ENCODE measurements at places on chromosomes 5 and 9.

DNA sequence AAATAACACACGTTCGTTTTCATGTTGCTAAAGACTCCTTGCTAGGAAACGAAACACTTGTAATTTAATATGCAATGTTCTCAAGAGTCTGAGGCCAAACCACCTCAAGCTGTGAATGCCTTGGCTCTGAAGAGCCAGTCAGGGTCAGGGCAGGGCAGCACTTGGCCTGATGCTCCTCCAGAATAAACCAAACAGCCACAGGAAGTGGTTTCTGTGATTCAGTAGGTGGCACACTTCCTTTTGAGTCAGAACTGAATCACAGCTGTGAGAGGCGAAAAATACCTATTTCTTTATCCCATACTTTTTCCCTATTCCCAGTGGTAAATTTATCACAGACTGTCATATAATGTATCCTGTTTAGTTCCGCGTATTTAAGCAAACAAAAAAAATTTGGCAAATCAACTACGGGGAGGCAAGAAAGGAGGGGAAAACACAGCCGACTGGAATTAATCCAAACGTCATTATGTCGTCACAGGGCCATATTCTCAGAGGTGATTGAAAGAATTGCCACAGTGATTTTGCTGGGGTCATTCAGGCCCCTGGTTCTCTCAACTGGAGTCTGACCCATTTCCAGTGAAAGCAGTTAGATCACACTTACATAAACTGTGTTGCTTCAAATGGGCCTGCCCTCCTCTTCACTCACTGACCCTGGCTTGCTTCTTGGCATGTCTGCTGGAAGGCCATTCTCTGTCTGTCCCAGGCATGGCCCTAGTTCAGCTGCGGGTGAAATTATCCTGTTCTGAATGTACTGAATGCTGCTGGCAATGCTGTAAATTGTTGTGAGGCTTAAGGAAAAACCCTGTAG lies 71.2 kb downstream of the ARRDC3 start:
- DNase-seq: peak; percentile 63

DNA sequence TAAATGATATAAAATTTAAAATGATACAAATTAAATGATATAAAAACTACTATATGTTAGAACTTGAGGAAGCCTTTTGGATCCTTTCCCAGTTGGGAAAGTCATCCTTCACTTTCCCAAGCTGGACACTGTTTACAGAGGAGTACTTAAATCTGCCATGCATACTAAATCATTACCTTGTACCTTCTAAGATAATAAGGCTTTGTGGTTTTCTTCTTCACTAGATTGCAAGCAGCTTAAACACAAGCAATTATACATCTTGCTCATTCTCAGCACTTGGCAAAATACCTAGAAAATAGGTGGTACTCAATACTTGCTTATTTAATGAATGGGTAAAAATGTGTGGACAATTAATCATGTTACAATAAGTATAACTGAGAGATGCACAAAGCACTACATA lies 666.8 kb downstream of the PTPRD start:
- no peak for DNase-seq

GRCh38 chr9:126877418-126877817 lies 17.0 kb downstream of the ZBTB34 start:
- no peak for DNase-seq

GRCh38 chr5:53169933-53170332 lies 60.4 kb upstream of the MOCS2 start:
- no peak for DNase-seq

DNA sequence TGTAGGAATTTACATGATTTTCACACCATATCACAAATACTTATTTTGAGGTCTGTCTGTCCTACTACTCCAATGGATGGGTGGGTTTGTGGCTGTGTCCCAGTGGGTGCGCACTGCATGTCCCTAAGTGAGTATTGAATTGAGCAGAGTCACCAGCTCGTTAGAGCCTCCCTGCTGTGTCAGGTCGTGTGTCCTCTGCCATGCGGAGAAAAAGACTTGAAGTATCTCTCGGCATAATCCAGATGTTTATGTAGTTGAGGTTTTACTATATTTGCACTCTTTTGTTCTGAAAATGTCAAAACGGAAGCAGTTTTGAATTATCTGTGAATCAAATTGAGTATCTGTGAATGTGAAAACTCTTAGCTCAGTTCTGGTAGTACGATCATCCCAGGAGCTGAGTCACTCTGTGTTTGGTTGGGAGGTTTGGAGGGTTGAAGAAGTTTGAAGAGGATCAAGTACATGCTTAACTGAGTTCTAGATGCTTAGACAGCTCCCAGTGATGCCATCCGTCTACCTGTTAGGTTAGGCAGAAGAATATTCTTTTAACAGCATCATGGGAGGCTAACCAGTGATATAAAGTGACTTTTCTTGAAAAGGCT lies 194.2 kb downstream of the TENT4A start:
- no peak for DNase-seq

- DNase-seq: no peak
Measured at GRCh38 chr5:87410931-87411330, 1.8 kb downstream of the CCNH start.

GRCh38 chr9:93807166-93808074 lies 147.7 kb downstream of the BARX1 start:
- no peak for DNase-seq

DNA sequence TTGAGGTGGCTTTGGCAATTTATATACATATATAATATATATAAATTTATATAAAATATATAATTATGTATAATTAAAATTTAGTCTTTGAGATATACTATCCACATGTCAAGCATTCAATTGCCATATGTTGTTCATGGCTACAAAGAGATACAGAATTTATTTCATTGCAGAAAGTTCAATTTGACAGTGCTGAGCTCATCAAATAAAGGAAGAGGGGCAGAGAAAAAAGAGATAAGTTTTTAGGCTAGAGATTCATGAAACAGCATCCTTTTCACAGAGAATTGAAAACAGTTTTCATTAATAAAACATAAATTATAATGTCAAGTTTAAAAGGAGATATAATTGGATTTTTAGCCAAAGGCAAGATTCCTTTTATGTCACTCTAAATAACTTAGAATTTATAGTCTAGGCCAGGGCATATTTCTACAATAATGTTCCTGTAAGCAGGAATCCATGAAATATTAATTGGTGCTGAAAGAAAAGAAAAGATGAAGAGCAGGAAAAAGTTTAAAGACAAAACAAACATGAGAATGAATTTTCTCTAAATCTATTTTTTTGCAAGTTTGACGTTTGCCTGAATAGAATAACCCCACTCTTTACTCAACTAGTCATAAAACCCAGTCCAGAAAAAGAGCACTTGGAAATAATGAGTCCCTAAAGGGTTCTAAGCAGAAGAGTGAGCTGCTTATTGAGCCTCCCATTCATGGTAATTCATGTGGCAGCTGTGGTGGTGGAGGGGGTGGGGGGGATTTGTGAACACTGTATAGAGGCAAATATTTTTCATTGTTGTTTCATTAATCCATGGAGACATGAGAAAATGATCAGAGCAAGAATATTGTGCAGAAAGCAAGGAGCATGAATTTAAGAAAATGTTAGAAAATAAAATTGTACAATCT lies 1279.5 kb downstream of the CDH12 start:
- no peak for DNase-seq

DNA sequence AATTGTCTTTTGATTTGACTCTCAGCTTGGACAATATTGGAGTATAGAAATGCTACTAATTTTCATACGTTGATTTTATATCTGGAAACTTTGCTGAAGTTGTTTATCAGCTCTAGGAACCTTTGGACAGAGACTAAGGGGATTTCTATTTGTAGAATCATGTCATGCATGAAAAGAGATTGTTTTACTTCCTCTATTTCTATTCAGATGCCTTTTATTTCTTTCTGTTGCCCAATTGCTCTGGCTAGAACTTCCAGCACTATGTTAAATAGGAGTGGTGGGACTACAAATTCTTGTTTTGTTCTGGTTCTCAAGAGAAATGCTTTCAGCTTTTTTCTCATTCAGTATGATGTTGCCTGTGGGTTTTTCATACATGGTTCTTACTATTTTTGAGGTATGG lies 112.8 kb upstream of the CDH12 start:
- no peak for DNase-seq

DNA sequence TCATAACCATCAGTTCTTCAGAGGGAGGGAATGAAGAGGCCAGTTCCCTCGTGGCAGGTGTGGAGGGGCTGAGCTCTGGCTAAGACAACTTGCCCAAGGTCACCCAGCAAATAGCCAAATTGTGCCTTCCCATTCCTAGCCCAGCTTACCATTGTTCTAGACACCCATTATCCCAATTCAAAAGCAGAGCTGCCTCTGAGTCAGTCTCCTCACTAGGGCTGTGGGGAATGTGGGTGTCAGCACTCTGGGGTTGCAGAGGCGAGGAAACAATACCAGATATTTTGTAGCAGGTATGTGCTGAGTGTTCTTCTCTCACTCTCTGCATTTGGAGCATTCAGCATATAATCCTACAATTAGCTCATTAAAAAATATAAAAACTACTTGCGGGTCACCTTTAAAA lies 270.8 kb downstream of the PSAT1 start:
- no peak for DNase-seq

GRCh38 chr9:116873491-116873890 lies 186.4 kb downstream of the TRIM32 start:
- no peak for DNase-seq

GRCh38 chr9:134212809-134213507 lies 48.6 kb upstream of the RNU6ATAC start:
- DNase-seq: no peak

DNA sequence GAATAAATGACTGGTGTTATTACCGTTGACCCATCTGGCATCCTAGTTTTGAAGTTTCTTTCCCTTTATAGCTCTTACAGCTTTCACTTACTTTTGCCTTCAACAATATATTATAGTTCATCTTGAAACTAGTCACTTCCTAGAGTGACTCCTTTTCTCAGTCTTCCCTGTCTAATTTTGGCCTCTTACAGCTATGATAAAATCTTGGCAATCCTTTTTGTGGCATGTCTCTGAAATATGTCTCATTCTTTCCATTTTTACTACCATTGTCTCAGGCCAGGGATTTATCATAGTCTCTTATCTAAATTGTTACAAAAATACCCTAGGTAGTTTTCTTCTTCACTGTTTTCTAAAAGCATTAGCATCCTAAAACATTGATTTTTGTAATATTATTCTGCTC lies 621.3 kb upstream of the ZNF608 start:
- DNase-seq: no peak

GRCh38 chr5:58378613-58379390 lies 81.1 kb downstream of the PLK2 start:
- no peak for DNase-seq

DNA sequence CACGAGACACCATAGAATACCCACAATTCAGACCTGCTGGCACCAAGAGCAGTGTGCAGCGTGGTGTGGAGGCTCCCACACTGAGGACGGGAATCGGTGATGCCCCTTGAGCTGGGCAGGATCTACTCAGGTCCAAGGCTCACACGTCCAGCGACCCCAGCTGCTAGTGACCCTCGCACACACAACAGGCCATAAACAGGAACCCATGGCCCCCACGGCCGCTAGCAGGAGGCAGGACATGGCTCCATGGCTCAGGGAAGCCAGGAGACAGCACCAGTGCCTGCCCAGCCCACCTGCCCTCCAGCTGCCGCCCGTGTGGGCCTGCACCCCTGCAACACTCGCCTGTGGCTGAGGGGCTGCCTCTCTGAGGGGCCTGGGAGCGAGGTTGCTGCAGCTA lies 43.4 kb upstream of the SLC9A3 start:
- no peak for DNase-seq

DNA sequence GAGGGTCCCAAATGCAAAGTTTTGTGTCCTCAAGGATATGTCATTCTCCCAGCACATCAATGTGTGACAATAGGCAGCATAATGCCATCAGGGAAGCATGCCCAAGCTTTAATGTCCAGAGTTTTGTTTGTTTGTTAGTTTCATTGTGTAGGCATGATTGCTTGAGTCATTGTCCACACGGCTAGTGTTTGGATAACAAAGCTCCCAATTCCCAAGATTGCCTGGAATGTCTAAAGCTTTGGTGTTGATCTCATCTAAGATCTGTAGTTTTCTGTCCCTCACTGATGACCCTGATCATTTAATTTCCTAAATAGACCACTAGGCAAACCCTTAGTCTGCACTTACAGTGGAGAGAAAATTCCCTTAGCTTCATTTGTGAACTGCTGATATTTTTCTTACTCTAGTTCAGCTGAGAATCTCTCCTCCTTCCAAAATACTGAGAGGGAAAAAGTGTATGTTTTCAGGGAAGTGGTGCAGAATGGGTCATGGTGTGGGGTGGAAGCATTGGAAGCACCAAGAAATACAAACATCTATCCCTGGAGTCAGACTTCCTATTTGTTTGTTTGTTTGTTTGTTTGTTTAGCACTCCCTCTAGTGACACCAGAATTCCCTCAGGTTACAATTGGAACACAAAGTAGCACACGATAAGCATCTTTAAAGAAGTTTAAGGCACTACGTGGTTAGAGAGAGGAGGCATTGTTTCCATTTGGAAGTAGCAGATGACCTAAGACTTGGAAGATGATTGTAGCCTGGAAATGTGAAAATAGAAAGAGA lies 127.1 kb downstream of the PRDM6 start:
- no peak for DNase-seq

GRCh38 chr9:75892216-75892911 lies 1.9 kb downstream of the PCSK5 start:
- DNase-seq: no peak

GRCh38 chr9:71767776-71768321 lies 464 bp downstream of the CEMIP2 start:
- no peak for DNase-seq

- no peak for DNase-seq
Measured at GRCh38 chr9:2800394-2801179, 43.3 kb downstream of the PUM3 start.

- no peak for DNase-seq
Measured at GRCh38 chr5:94503677-94504076, 114.7 kb downstream of the KIAA0825 start.

- DNase-seq: no peak
Measured at GRCh38 chr9:93309889-93310425, 126.0 kb downstream of the WNK2 start.

GRCh38 chr5:120388016-120388781 lies 75.9 kb upstream of the PRR16 start:
- no peak for DNase-seq

GRCh38 chr9:88387036-88387551 lies 1.1 kb upstream of the SPIN1 start:
- no peak for DNase-seq

- no peak for DNase-seq
Measured at GRCh38 chr9:2043243-2043642, 28.1 kb downstream of the SMARCA2 start.

DNA sequence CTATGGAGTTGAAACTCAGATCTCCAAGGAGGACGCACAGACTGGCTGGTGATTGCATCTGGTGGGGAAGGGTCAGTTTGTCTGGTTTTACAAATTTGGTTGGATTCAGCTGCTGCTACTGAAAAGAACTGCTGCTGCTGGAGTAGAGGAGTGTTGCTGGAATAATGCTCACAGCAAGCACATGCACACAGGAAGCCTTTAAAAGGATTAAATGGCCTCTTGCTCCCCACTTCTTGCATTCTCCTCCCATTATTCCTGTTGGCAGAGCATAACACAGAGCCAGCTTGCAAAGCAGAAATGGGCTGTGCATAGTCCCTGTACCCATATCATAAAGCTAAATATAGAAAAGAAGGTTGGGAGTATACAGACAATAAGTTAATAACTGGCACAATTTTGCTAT lies 16.6 kb downstream of the ZNF474 start:
- no peak for DNase-seq

GRCh38 chr9:36276781-36277181 lies 18.5 kb upstream of the GNE start:
- no peak for DNase-seq
